ENCODE measurements at places on chromosomes 11 and 22.
A peak's percentile ranks its signal among the peaks of the same experiment; 100 is the strongest.

GRCh38 chr11:75668451-75669297 is at the start of gene MAP6:
TSS of gene MAP6 (minus strand) at chr11:75669038. CDS start at chr11:75668369, 669 bp downstream.
- no peak for DNase-seq

DNA sequence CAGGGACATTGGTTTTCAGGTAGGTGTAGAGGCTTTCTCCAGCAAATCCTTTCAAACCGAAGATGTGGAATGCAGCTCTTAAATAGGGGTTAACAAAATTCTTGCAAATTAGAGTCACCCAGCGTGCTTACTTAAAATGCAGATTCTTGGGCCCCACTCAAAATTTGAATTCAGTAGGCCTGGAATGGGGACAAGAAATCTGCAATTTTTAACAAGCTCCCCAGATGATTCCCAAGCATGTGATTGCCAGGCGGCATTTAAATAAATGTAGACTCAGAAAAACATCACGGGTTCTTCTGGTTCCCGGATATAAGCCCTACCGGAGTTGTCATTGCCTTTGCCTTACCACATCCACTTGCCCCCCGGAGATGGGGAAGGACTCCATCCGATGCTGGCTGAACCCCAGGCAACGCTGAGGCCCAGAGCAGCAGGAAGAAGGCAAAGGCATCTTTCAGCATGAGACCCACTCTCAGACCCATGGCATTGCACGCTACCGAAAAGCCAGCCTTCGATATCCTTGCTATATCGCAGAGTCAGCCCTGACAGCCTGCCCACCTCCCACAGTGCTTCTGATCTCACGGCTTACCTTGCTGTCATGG is 134.2 kb downstream of the DSCAML1 start:
- no peak for DNase-seq

DNA sequence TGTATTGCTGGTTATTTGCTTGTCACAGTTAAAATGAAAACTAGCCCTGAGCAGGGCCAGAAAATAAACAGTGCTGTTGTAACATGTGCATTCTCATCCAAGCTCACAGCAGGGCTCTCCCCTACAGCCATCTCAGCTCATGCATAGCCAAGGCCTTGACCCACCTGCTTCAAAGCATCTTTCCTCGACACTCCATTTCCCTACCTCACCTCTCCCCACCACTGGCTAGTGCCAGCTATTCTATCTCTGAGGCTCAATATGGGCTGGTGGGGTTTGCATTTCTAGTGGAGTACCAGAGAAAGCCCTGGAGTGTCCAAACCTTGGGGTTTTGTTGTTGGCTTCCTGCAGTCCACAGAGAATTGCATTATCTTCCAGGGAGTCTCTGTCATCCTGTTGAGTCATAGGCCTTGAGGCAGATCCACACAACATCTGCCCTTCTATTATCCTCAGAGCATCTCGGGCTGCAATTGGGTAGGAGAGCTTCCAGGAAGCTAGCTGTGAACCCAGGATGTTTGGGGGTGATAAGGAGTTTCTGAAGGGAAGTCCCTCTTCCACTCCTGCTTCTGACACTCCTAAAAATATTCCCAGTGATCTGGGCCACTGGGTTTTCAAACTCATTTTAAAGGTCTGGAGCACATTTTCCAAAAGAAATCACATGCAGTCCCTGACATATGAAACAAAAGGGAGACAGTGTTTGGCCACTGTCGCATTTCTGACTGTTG is 36.1 kb upstream of the AMOTL1 start:
- no peak for DNase-seq

DNA sequence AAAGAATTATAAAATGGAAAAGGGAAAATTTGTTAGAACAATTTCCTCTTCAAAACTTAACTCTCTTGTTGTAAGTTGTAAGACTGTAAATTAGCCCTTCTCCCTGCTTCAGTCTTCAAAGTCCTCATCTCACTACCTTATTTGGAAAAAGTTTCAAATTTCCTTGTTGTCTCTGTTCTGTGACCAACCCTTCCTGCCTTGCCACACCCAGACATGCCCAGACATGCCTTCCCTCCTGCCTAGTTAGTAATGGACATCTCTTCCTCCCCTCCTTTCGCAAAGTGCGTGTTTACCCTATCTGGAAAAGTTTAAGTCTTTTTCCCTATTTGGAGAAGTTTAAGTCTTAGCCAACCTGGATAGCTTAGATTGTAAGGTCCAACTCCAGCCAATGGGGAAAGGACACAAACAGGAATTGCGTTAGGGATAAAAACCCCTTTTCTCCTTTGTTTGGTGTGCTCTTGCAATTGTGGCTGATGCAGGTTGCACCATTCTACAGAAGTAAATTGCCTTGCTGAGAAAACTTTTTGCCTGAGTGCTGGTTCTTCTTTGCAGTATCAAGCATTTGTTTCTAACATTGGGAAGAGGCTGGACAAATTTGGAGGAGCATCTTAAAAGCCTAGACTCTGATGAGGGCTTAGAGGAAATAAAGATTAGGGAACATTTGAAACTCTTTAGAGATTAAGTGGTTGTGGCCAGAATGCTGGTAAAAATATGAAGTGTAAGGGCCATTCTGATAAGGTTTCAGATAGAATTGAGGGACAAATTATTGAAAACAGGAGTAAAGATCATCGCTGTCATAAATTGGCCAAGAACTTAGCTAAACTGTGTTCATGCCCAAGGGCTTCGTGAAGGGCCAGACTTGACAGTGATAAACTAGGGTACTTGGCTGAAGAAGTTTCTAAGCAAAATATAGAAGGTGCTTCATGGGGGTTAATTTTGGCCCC is 15.4 kb downstream of the OR52K2 start:
- DNase-seq, result no peak

DNA sequence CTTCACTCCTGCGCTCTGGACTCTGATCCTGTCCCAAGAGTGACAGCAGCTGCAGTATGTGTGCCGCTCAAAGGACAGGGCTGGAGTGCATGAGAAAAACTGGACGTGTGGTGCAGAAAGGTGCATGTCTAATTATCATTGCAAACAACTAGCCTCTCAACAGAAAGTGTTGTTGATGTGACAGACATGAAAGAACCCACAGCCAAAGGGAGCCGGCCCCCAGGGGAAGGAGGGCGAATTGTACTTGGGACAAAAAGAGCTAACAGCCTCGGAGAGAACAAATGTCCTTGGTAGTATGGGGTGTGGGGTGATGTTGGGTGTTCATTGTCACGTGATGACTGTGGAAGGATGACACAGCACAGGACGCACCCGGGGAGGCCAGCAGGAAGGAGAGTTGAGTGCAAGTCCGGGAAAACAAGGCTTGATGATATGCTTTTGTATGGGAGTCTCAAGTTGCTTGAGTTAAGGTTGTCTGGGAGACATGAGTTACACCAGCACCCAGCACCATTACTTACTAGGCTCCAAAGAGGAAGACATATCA is 325.5 kb downstream of the NTM start:
- no peak for DNase-seq

DNA sequence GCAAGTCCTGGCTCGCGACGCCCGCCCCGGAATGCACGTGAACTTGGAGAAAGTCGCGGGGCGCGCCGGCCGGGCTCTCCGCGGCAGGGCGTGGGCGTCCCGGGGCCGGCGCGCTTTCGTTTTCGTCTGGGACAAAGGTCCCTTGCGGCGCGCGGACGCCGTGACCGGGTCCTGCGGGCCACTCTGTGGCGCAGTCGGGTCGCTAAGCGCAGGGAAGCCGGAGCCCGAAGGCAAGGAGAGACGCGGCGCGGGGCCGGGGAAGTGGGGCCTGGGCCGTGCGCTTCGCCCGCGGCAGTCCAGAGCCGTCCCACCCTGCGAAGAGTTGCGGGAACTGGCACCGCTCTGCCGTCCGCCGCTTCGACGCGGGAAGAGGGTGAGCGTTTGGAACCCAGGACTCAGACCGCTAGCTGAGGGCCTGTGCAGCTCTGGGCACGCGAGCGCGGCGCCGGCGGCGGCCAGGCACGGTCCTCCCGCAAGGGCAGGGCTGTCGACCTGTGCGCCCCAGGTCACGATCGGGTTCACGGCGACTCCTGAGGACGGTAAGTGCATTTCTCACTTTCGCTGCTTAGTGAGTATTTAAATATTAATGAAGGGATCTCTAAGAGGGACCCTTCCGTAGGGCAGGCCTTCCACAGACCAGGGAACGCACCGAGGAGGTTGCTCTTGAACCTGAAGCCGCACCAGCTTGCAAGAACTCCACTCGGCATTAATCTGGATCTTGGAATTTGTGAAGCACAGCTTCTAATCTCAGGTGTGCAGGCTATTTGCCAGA is 78.0 kb upstream of the PPARA start:
- DNase-seq, result peak; percentile 39
